ENCODE measurements at places on chromosomes 1 and 21. TPM values are rescaled to one million over a fixed set of nuclear protein-coding genes. Genes with fewer than 3 reads are reported as not detected.

The ST6GALNAC3 gene
- total RNA-seq: 3.6 TPM

The FALEC gene
- total RNA-seq: not detected

The NUF2 gene
- total RNA-seq: 34.0 TPM

The C1orf87 gene
- total RNA-seq: not detected

The TLCD4 gene
- total RNA-seq: 0.84 TPM

The CDC42BPA gene
- total RNA-seq: 16.6 TPM

The SELENBP1 gene
- total RNA-seq: 25.9 TPM

The TRAF3IP3 gene
- total RNA-seq: not detected

The PPFIA4 gene
- 0.89 TPM for total RNA-seq

The CLCNKB gene
- not detected for total RNA-seq

The CHI3L1 gene
- 0.59 TPM for total RNA-seq

The CYYR1 gene
- total RNA-seq: 3.9 TPM

The SLC30A2 gene
- not detected for total RNA-seq

The RNU1-4 gene
- total RNA-seq: not detected

The PGBD2 gene
- total RNA-seq: 3.4 TPM

The PGLYRP3 gene
- not detected for total RNA-seq
